ENCODE measurements at places on chromosomes 5 and 9. TPM values are rescaled to one million over a fixed set of nuclear protein-coding genes. Genes with fewer than 3 reads are reported as not detected.
A peak's percentile ranks its signal among the peaks of the same experiment; 100 is the strongest.

GRCh38 chr9:134210511-134210907, 46.1 kb upstream of the RNU6ATAC start:
- no peak for DNase-seq

DNA sequence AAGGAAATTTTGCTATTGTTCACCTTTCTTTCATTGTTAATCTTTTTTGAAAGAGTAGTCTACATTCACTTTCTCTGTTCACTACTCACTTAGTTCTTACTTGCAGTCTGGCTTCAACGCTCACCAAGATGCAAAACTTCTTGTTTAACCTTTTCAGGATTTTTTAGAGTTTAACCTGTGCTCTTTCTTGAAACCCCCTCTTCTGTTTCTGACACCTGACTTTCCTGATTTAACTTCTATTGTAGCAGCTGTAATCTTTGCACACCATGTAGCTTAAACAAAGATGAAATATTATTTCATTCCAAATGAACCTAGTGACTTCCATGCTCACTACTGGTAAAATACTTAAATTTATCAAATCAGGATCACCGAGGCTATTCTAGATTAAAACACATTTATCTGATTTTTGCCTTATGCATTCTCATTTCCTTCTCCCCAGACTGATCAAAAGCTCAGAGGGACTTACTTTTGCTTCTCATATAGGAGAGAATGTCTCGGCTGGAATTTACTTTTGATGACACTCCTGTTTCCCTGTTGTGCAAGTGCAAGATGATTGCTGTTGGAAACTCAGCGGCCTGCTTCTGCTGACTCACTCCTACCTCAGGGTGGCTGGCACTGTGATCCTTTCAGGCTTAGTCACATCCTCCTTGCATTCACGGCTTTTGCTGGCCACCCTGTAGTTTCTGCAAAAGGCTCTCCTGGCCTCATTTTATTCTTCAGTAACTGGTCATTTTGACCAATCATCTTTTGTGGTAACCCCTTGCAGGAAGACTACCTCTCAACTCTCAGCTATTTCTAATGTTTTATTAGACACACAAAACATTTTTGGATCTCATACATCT, 109.3 kb upstream of the IFNE start:
- DNase-seq, result no peak

DNA sequence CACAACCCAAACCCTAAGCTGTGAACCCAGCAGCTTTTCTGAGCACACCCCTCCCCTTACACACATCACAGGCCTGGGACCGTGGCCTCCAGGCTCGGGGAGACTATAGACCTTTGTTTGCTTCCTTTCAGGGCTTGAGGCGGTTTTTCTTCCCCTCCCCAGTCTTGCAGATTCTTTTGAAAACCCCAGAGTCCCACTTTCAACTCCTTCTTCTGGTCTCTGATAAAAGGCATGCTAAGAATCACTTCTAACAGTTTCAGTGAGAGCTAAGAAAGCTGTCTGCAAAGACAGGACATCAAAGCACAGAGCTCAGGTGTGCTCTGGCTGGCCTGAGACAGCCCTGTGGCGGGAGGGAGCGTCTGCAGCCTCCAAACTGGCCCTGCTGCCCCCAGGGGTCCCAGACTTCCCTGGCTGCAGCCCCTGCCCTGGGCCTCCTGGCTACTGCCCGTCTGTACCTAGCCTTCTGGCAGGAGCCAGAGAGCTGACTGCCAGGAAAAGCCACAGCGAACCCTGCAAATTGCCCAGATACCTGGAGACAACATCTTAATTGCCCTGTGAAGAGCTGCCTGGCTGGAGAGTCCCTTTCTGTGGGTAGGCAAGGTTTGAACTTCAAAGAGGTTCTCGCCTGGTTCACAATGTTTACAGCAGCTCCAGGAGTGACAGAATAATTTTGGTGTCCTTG, 138.9 kb downstream of the GADD45G start:
- peak; percentile 87 for DNase-seq

RPS14 gene
- total RNA-seq, result 5,224 TPM

GRCh38 chr5:73188764-73189531, 16.0 kb downstream of the TMEM174 start:
- DNase-seq, result no peak

DNA sequence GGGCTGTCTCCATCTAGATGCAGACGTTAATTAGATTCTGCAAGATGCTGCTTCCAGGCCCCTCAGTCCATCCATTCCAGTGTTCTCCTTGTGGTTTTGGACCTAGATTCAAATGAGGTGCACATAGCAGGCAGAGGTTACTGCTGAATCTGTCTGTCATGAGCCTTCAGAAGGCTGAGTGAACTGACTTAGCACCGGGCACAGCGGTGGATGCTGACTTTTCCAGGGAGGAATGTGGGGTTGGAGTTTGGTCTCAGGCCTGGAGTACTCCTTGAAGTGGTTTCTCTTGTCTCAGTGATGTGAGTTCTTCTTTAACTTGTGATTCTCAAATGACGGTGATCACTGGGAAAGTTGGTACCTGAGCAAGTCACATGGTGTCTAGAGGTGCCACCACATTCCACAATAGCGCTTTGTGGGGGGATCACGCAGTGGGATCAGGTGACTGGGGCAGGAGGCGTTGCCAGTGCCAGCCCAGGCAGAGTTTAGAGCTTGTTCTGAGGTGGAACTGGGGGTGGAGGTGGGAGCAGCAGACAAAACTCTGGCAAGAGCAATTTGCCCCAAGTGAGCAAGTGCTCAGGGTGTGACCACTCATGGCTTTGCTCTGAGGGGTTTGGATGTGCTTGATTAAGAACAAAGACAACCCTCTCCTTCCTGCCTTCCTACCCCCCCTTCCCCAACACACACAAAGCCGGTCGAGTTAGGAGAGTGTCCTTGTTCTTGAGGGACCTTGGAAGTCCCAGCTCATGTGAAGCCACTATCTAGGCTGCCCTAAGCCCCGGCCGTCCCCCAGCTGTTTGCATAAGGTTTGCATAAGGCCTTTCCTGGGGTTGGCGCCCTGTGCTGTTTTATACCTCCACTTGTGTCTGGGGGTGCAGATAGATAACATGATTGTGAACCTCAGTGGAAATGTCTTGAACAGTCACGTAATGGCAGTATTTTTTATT, 25.1 kb downstream of the JADE2 start:
- DNase-seq, result no peak

- DNase-seq, result no peak
Measured at GRCh38 chr5:122844136-122844909, 1.1 kb upstream of the SNX24 start.

DNA sequence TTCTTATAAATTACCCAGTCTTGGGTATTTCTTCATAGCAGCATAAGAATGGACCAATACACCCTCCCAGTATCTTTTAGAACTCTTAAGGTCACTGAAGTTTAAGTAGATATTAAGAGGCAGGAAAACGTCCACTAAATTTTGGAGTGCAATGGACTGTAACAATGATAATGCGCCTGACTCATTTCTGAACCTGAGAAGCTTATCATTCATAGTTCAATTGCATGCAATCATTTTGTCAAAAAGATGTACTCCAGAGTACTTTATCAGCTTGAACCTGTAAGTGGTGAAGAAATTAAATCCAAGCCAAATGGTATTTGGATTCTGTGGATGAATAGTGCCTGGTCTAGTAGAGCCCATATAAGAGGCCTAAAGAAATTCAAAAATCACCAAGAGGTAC, 196.5 kb upstream of the CDH9 start:
- DNase-seq, result no peak

- no peak for DNase-seq
Measured at GRCh38 chr5:181212934-181213333, 7.9 kb upstream of the TRIM7 start.

DNA sequence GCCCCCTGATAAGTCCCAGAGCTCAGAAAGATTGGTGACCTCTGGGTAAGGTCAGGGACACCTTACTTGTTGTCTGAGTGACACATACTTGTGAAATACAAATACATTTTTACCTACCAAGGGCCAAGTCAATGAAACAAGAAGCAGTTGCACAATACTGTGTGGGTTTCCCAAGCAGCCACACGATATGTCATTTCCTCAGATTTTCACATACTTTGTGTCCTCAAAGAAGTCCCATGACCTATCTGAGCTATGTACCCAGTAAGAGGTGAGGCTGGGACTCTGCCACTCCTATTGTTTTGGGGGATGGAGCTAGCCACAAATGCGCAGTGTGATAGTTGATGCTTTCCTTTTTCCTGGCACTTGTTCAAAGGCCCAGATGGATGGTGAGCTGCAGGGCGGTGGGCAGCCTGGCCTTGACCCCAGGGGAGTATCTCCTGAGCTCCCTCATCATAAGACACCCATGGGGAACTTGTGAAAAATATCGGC, 4.8 kb upstream of the SLC25A51 start:
- no peak for DNase-seq

DNA sequence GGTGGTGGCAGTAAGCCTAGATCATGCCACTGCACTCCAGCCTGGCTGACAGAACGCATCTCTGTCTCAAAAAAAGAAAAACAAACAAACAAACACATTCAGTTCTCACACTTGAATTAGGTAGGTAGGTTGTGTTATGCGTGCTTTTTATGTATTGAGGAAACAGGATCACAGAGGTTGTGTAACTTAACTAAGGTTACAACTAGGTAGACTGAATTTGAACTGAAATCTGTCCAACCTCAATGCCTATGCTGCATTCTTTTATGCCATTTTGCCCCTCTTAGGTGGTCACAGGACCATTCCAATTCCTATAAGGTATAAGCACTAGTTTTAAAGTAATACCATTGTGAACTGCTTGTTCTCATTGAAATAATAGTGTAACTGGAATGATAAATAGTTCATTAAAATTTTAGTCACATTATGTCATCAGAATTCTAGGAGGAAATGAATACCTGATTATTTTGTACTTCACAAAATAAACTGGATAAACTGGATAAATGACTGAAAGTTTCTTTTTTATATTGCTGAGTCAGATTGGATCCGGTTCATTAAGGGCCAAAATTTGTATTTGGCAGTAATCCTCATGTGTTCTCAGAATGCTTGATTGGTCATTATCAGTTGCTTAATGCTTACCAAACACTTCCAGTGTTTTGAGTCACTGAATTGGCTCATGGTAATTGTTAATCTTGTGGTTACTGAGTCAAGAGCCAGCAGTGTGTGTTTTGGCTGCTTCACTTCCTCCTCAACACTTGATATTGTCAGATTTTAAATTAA, 7.1 kb downstream of the UBAP1 start:
- no peak for DNase-seq

FCN2 gene
- total RNA-seq, result not detected

INSL6 gene
- total RNA-seq, result not detected

DNA sequence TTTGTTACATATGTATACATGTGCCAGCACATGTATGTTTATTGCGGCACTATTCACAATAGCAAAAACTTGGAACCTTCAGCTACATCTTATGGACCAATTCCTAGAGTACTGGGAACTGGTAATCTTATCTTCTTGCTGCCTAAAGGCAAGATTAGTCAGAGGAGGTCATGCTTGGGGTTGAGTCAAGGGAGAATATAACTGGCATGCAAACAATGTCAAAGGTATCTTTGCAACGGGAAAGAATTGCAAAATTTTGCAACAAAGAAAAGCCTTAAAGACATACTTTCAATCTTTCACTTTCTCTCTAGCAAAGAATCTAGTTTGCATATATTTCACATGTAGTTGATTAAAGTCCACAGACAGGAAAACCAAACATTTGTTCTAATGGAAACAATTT, 145.2 kb downstream of the EDIL3 start:
- no peak for DNase-seq

HAND1 gene
- total RNA-seq, result not detected

DNA sequence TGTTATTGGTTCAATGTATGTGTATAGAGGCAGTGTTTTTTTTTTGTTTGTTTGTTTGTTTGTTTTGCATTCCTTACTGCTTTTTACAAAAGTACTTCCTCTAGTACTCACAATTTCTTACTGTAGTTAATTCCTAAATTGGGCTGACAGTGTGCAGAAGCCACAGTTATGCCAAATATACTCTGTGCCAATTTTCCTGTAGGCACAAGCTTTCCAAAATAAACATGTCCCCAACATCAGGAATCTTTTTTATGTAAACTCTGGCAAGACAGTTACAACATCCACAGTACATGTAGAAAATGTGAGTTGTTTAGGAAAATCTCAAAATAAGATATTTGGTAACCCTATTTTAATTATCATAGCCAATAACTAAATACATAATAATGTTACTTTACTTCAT, 161.6 kb upstream of the TSLP start:
- no peak for DNase-seq

DNA sequence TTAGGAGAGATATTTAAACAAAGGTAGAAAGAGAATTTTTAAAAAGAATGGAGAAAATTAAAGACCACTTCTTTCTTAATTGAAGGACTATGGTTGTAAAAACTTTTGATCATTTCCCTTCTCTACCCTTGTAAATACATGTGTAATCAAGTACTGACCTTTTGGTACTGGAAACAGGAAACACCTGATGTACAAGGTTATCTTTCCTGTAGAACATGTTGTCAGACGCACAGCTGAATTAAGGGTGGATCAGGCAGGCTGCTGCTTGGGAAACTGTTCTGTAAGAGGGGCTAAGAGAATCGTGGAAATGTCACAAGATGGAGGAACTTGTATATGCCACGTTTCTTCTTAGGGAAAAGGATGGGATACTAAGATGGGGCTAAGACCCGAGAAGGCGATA, 341.6 kb downstream of the ZNF608 start:
- no peak for DNase-seq

DNA sequence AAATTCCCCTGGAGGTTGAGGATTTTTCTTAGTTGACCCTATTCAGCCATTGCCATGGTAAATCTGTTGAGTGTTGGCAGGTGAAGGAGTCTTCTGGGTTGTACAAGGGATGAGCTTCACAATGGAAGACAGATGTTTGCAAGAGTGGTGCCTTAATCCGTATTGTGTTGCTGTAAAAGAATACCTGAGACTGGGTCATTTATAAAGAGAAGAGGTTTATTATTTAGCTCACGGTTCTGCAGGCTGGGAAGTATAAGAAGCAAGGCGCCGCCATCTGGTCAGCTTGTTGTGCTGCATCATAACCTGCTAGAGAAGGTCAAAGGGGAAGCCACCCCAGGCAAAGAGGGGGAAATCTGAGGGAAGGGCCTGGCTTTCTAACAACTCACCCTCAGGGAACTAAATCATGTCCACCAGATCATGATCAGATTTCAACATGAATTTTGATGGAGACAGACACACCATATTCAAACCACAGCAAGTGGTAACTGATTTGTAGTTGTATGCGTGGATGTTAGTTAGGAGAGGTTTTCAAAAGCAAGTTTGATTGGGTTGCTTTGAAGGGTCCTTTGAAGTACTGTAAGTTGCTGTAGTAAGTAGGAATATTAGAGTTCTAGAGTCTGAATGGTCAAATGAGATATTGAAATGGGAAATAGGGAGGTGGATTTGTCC, 2.5 kb downstream of the TNPO1 start:
- DNase-seq, result peak; percentile 34

- no peak for DNase-seq
Measured at GRCh38 chr9:86891886-86892437, 55.3 kb downstream of the GAS1 start.

DNA sequence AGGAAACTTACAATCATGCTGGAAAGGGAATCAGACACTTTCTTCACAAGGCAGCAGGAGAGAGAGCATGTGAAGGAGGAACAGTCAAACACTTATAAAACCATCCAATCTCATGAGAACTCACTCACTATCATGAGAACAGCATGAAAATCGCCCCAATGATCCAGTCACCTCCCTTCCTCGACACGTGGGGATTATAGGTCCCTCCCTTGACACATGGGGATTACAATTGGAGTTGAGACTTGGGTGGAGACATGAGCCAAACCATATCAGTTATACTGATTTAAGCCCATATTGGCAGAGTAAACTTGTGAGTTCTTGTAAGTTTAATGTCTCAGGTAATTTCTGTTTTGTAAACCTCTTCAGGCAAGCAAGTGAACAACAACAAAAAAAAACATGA, 70.8 kb downstream of the ERAP1 start:
- no peak for DNase-seq

Data from CD4-positive, alpha-beta T cell (primary cell).